8988T (cell line): ENCODE measurements at places on chromosomes 1 and 21.

- no peak for DNase-seq
These were observed 11.0 kb downstream of the TP53BP2 start for GRCh38 chr1:223834660-223835263.

DNA sequence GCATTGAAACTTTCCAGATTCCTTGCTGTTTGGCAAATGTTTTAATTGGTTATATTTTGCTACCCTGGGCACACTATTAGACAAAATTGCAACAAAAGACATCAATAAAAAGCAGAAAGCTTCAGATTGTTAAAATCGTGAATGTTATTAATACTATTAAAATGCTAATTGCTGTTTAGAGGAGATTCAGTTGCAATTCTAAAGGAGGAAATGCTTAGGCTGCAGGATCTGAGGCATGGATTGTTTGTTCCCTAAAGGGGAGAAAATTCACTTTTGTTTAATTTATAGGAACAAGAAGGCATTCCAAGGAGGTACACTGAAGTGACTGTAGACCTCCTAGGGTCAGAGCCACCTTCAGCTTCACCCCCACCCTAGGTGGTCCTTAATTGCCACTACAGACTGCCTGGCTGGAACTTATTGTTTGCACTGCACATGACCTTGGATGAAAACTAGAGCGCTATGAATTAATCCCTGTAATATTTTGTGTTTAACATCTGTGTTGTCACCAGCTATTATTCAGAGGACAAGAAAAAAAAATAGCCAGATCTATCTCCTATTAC lies 1266.9 kb upstream of the ADGRL2 start:
- DNase-seq: no peak

DNA sequence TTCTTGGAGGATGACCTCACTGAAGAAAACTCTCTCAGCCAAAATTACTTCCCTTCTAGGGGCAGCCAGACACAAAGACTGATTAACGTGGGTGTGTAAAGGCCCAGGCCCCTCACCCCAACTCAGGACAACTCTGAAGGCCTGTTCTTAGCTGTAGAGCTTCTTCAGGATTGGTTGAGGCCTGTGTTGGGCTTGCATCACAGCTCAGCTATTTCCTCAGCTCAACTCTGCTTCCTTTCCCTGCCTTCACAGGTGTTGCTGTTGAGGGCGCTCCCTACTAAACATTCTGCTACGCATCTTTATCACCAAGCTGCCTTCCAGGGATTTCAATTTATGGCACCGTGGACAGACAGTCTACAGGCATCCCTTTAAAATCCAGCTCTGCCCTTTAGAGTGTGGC lies 36.8 kb downstream of the MAB21L3 start:
- DNase-seq: no peak

GRCh38 chr1:114559356-114559755 lies 22.1 kb downstream of the BCAS2 start:
- no peak for DNase-seq

- no peak for DNase-seq
These were observed 77.7 kb downstream of the SLC16A1 start for GRCh38 chr1:112878321-112878720.

DNA sequence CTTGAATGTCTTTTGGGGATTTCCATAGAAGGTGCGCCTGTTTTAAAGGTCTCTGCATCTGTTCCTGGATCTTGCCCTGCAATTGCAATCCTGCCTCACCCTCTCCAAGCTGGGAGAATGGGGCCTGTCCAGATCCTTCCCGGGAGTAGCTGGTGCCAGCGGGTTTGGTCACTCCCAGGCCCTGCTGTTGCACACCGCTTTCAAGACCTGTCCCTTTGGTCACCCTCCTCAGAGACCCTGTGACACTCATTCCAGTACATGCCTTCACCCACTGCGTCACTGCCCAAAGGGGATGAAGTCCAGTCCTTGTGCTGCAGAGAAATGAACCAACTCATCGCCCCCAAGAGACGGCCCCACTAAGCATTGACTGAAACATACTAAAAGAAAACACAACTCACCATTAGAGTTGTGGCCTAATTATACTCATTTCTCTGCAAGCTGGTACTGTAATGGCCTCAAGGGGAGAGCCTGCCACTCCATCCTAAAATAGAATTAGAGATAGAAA lies 1.9 kb upstream of the IRF2BP2 start:
- DNase-seq: no peak

GRCh38 chr1:224213438-224214119 lies 30.5 kb downstream of the DEGS1 start:
- no peak for DNase-seq

GRCh38 chr1:232664844-232665777 lies 35.2 kb upstream of the SIPA1L2 start:
- DNase-seq: no peak
